ENCODE measurements at places on chromosomes 7 and 10.

DNA sequence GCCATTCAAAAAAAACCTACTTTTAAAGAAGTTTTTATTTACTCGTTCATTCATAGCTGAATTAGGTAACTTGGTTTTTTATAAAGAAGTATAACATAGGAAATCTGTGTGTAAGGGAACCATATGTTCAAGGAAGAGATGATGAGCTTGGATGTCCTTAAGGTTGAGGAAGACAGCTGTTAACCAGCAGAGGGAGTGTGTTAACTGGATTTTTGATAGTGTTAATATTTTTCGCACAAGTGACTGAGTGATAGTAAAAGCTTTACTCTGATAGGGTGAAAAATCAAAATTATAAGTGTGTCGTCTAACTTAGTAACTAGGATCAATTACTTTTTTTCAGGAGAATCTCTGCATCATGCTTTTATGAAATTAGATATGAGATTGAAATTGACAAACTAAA is 134.7 kb downstream of the ARL5B start:
- DNase-seq: no peak

- no peak for DNase-seq
Observed at GRCh38 chr10:104300736-104301292, 31.8 kb downstream of the GSTO2 start.

GRCh38 chr7:74371381-74372341 is 82.0 kb upstream of the GTF2IRD1 start:
- DNase-seq: peak; percentile 9

GRCh38 chr7:22348379-22348778 is 8.6 kb downstream of the RAPGEF5 start:
- DNase-seq: no peak

- no peak for DNase-seq
Observed at GRCh38 chr7:30545791-30546555, 41.3 kb upstream of the GGCT start.

DNA sequence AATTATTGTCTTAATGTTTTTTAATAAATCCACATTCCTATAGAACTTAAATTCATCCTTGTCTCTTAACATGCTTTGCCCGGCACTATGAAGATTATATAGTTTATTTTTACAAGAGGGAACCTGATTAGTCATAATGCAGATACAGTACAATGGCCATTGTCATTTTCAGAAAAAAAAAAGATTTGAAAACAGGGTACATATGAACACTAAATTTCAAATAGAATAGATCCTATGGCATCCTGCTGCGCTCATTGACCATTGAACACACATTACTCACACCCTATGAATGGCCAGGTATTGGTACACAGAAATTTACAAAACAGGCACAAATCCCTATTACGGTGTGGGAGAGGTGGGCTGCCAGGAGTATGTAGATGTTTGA is 2.0 kb upstream of the KLF6 start:
- DNase-seq: no peak
